ENCODE measurements at places on chromosomes 16 and 17. TPM values are rescaled to one million over a fixed set of nuclear protein-coding genes. Genes with fewer than 3 reads are reported as not detected.

DNA sequence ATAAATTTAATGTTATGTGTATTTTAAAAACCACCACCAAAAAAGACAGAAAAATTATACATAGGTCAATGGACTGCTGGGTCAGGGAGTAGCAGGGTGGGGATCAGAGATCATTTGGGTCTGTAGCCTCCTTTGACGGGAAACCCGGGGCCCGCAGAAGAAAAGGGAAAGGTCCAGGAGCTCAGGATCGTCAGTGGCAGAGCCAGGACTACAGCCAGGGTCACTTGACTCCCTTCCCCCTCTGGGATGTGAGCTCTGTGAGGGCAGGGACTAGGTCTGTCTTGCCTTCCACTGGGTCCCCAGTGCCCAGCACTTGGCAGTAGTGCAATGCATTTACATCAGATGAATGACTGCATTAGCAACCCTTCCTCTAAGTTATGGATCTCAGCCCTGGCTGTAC is 62.1 kb downstream of the TOM1L2 start:
- no peak for DNase-seq

The CBX8 gene
- 36.6 TPM for total RNA-seq

- no peak for DNase-seq
Measured at GRCh38 chr16:88593910-88594309, 23.7 kb downstream of the ZC3H18 start.

DNA sequence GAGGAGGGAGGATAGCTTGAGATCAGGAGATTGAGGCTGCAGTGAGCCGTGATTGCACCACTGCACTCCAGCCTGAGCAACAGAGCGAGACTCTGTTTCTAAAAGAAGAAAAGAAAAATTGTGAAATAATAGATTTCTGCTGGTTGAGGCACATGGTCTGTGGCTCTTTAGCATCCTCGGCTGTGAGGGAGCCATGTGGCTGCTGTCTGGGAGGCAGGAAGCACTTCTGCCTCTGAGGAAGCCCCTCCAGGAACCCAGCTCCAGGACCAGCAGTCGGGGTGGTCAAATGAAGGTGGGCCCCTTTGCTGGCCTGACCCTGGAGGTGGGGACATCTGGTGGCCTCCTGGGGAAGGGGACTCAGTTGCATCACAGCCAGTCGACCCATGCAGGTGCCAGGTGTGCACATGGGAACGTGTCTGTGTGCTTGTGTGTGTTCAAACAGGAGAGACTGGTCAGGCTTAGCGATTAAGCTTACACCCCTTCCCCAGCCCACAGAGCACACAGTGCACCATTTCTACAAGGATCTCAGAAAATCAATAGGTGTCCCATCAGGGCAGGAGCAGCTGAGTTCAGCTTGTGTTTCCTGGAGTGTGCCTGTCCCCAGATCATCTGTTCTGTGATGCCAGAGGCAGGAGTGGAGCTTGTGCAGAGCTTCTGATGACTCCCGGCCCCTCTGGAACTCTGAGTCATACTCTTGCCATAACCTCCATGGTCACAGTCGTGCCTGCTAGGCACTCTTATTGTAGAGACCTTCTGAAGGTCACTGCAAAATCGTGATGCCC is 24.3 kb upstream of the MGAT5B start:
- DNase-seq: no peak

DNA sequence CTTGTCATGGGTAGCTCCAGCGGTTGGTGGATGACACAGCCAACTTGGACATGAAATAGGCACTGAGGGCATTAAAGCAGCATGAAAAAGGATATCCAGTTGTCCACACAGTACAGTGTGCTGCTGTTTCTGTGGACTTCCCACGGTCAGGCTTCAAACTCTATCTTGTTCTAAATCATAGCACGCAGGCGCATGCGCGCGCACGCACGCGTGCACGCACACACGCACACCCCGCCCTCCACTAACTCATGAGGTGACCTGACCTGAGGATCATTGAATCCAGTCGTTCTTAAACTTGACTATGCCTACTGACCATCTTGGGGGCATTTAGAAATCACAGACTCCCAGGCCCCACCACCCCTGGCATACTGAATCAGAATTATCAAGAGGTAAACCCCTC is 361.4 kb downstream of the CA10 start:
- DNase-seq: no peak

DNA sequence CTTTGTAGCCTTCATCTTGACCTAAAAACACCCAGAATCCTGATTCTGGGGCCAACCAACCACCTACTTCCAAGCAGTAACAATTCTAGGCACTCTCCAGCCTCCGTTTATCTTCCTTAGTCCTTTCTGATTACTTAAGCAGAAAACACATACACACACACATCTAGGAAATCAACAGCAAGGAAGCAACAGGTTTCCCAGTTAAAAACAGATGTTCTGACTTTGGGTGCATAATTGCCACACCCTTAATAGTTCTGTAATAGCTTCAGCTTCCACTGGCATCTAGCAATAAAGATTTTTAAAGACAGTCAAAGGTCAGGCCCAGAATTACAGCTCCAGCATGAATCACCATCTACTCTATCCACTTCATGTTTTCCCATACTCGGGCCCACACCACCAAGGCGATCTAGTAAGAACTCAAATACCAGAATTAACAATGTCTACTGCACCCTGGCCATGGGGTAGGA is 2.6 kb downstream of the ARHGAP17 start:
- DNase-seq: peak; percentile 24

GRCh38 chr17:8125947-8126490 is 2.1 kb upstream of the HES7 start:
- peak; percentile 20 for DNase-seq

DNA sequence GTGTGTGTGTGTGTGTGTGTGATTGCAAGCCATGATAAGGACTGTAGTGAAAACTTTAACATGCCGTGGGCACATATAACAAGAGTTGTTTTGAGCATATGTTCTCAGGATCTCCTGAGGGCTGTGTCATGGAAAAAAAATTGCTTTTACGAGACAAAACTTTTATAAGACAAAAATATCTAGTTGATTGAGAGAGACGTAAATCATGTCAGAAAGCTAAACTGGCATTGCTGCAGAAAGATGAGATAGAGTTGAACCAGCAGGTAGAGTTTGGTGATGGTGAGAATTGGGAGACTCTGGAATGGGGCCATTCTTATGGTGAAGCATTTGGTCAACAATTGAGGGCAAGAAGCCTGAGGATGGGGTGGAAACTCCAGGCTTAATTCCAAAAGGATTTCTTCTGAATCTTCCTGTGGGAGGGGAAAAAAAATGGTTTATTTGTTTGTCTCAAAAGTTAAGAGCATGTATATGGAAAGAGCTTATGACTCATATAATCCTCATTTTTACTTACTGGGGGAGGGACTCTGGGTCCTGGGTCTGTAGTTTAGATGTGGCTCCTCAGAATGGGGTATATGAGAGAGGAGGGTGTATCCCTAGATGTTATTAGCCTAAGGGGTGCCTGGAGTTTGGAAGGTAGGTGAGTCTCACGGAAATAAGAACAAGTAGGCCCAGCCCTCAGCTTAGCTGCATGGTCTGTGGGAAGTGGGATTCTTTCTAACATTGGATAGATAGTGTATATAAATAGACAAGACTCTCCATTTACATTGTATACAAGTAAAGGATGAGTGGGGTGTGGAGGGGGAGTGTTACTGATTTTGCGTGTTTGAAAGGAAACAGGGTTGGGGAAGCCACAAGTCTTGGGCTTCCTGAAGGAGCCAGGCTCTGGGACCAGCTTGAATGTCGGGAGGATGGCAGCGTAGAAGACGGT is 7.1 kb downstream of the MINK1 start:
- DNase-seq: no peak

The EPN3 gene
- 53.2 TPM for total RNA-seq

DNA sequence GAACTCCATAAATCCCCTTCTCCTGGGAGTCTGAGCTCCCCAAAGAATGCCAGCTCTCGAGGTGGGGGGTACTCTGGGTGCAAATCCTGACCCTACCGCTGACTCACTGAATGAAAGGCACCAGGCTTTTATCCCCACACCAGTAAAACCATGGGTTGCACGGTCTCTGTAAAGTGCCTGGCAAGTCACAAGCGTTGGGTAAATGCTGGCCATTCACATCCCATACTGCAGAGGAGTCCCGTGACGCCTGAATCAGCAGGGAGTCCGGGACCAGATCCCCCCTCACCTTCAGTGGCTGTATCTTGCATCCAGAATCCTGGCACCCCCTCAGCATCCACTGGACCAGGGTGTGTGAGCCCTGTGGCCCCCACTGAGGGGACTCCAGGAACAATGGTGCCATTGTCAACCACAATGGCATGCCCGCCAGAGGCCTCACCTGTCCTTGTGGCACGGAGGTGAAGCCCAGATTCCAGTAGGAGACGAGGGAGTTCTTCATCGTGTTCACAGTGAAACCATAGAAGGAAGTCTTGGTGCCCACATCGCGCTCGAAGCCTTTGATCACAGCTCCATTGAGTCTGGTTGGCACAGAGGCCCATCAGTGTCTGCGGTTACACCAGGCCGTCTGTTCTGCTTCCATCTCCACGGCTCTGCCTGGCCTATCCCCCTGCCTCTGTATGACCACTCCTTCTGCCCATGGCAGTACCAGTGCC is 13.3 kb downstream of the ST6GALNAC2 start:
- DNase-seq: no peak

GRCh38 chr17:7219812-7220592 is at the start of the genes ACADVL and DLG4:
Gene ACADVL, plus strand, starts transcription at chr17:7219938. Its CDS starts 47 bp downstream, at chr17:7219985.
Gene DLG4, minus strand, starts transcription at chr17:7219836.
- DNase-seq: peak; percentile 80
